Activated T-helper 2 cell treated with anti-CD3 and anti-CD28 coated beads, Interferon-gamma antibody, Interleukin-2, Interleukin-4, amounts not matched to agents 10 μg/mL and 5 μg/mL and 100 μg/mL, durations not matched to agents 14 hours and 24 hours and 36 hours (primary cell): ENCODE measurements at places on chromosomes 4 and X.

DNA sequence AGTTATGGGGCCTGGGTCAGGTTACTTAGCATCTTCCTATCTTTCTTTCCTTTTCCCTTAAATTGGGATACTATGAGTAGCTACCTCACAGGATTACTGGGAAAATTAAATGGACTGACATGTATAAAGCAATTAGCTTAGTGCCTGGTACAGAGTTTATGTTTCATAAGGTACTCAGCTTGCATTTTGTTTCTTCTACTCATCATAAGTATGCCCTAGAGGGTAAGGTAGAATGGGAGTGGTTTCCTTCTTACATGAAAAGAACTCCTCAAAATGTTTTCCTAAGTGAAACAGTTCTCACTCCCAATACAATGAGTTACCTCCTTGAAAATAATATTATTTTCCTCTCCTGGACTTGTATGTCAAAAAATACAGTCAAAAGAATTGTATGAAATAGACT, 75.7 kb downstream of the NPFFR2 start:
- no peak for DNase-seq
- H3K27ac ChIP-seq, result no peak overlapping the region
- H3K4me1 ChIP-seq, result peaks cover 3% of the 10 kb centered on the region
- H3K36me3 ChIP-seq, result no peaks in the 10 kb centered on the region

DNA sequence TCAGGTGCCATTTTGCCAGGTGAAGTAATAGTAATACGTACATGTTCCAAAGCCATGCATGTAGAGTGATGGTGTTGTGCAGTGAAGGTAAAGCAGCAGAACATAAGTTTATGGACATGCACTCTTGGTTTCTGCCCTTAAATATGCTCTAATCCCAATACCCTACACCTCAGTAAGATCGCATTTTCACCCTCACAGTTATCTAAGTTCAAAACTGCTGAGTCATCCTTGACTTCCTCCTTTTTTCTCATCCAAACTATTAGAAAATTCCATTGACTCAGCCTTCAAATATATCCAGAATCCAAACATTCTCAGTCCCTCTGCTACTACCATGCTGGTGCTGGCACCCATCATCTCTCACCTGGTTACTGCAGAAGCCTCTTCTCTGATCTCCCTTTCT, 652.9 kb upstream of the IGFBP7 start:
- no peak overlapping the region for H3K27ac ChIP-seq
- no peak overlapping the region for H3K4me3 ChIP-seq
- no peaks in the 10 kb centered on the region for H3K27me3 ChIP-seq
- H3K4me1 ChIP-seq, result no peaks in the 10 kb centered on the region
- DNase-seq, result no peak
- no peaks in the 10 kb centered on the region for H3K36me3 ChIP-seq

DNA sequence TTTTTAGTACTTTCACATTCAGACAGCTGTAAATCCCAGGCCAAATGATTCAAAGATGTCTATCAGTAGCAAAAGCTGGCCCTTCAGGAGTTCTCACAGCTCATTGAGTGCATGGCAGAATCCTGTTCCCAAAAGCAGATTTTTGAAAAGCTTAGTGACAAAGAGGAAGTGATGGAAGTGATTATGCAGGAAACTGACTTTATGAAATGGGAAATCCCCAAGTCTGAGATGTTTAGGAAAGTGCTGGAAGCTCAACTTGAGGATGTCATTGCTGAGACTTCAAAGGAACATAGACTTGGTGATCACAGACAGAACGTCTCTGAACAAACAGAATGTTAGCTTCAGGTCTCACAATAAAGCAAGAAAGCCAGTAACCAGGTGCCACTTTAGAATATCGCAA, 51.0 kb upstream of the CFAP47 start:
- H3K27ac ChIP-seq, result no peak overlapping the region
- no peaks in the 10 kb centered on the region for H3K4me1 ChIP-seq
- H3K36me3 ChIP-seq, result no peaks in the 10 kb centered on the region
- no peaks in the 10 kb centered on the region for H3K27me3 ChIP-seq

DNA sequence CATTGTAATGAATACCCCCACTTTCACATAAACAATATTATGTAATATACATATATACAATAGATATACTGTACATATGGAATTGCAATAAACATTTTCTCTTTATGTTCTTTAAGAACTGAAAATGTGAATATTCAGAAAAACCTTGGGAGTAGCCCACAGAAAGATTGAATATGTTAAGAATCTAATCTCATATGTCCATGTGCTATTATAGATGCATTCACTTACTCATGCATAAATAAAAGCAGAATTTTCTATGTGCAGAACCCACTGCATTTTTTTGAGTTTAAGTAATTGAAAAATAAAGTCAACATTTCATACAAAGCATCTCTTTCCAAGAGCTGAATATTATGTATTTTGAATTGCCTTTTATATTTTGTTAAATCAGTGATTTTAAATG, 902.3 kb downstream of the PCDH19 start:
- DNase-seq, result no peak
- no peak overlapping the region for H3K4me3 ChIP-seq
- H3K27ac ChIP-seq, result no peak overlapping the region
- no peaks in the 10 kb centered on the region for H3K36me3 ChIP-seq
- H3K27me3 ChIP-seq, result no peaks in the 10 kb centered on the region

- H3K36me3 ChIP-seq, result no peaks in the 10 kb centered on the region
- no peak overlapping the region for H3K27ac ChIP-seq
- H3K27me3 ChIP-seq, result no peaks in the 10 kb centered on the region
- DNase-seq, result no peak
- H3K4me1 ChIP-seq, result no peaks in the 10 kb centered on the region
- no peak overlapping the region for H3K4me3 ChIP-seq
Measured at GRCh38 chr4:82499738-82500434, 61.9 kb downstream of the TMEM150C start.

GRCh38 chr4:17535242-17535641, 20.3 kb downstream of the CLRN2 start:
- no peak for DNase-seq
- H3K4me3 ChIP-seq, result no peak overlapping the region
- no peak overlapping the region for H3K27ac ChIP-seq
- no peaks in the 10 kb centered on the region for H3K36me3 ChIP-seq

DNA sequence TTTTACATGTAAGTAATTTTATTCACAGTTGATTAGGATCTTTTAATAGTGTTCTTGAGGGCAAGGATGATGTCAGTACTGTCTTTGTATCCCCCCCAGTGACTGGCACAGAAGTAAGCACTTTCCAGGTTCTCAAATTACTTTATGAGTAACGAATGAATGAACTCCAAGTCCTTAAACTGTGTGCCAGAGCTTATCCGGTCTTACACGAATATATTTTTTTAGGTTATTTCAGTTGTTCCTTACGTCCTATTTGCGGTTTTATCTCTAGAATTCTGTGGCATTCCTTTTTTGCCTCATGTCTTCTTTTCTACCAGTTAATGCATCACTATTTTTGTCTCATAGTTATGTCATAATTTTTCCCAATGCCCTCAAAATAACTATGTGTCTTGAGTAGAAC, 106.9 kb upstream of the MID1IP1 start:
- H3K36me3 ChIP-seq, result no peaks in the 10 kb centered on the region
- H3K4me1 ChIP-seq, result peaks cover 2% of the 10 kb centered on the region
- H3K27ac ChIP-seq, result no peak overlapping the region
- H3K4me3 ChIP-seq, result no peak overlapping the region
- no peaks in the 10 kb centered on the region for H3K27me3 ChIP-seq

- DNase-seq, result no peak
- no peak overlapping the region for H3K27ac ChIP-seq
- H3K4me1 ChIP-seq, result no peaks in the 10 kb centered on the region
- H3K27me3 ChIP-seq, result no peaks in the 10 kb centered on the region
- no peaks in the 10 kb centered on the region for H3K36me3 ChIP-seq
Measured at GRCh38 chrX:74523870-74524735, 90.3 kb downstream of the RLIM start.

DNA sequence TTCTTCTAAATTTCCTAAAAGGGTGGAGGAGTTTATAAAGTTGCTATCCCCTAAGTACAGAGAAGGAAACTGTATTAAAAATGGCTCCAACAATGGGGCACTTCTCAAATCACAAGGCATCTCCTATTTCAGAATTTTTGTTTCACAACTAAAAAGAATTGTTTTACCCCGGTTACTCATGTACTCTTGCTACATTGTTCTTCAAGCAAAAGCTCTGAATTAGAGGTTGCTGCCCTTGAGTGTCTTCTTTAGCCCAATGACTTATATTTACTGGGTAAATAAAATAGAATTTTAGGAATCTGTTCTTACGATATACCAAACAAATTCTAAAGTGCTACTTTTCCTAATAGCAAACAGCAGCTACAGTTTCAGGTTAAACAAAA, 67.5 kb downstream of the PPEF2 start:
- H3K4me3 ChIP-seq, result no peak overlapping the region
- no peaks in the 10 kb centered on the region for H3K36me3 ChIP-seq
- no peaks in the 10 kb centered on the region for H3K4me1 ChIP-seq

DNA sequence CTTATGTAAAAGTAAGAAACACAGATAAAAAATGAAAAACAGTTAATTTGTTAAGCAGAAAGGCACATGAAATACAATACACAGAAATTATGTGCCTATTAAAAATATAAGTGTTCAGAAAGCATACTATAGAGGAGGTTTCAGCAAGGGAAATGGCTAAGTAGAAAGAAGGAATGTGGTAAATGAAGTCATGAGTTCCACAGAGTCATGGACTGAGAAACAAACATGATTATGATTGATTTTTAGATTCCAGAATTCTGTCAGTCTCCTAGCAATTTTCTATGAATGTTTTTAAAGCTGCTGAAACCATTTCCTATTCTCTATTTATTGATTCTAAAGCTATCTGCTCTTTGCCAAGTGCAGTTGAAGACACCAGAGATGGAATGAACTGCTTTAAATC, 1398.4 kb downstream of the ARAP2 start:
- no peak overlapping the region for H3K27ac ChIP-seq
- no peak for DNase-seq
- H3K4me3 ChIP-seq, result no peak overlapping the region

DNA sequence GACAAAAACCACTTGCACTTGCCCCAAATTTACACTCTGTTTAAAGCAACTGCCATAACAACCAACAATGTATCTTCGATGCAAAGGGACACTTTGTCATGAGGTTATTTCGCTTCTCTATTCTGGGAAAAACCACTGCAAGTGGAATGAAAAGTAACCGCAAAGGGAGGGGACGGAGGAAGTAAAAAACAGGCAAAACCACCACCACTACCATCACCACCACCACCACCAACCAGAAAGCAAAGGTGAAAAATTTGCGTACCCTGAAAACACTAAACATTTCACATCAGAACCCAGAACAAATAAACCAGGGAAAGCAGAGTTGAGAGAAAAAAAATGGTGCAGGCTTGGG, 1.2 kb upstream of the N4BP2 start:
- H3K27me3 ChIP-seq, result no peaks in the 10 kb centered on the region
- H3K27ac ChIP-seq, result peak overlapping the region; percentile 99
- peak overlapping the region; percentile 96 for H3K4me3 ChIP-seq
- peaks cover 11% of the 10 kb centered on the region for H3K36me3 ChIP-seq
- H3K4me1 ChIP-seq, result peaks cover 25% of the 10 kb centered on the region

- DNase-seq, result no peak
- no peaks in the 10 kb centered on the region for H3K36me3 ChIP-seq
- no peak overlapping the region for H3K27ac ChIP-seq
- H3K4me1 ChIP-seq, result no peaks in the 10 kb centered on the region
Measured at GRCh38 chr4:8836664-8837171, 34.9 kb downstream of the HMX1 start.

- no peak overlapping the region for H3K27ac ChIP-seq
- no peak overlapping the region for H3K4me3 ChIP-seq
- no peaks in the 10 kb centered on the region for H3K36me3 ChIP-seq
Measured at GRCh38 chrX:30821116-30821515, 67.9 kb downstream of the TAB3 start.
